Activated CD8-positive, alpha-beta memory T cell treated with anti-CD3 and anti-CD28 coated beads for 4 hours (primary cell): ENCODE measurements at places on chromosomes 1 and 21.

GRCh38 chr1:222462601-222463000 lies 85.3 kb downstream of the HHIPL2 start:
- no peak for DNase-seq

DNA sequence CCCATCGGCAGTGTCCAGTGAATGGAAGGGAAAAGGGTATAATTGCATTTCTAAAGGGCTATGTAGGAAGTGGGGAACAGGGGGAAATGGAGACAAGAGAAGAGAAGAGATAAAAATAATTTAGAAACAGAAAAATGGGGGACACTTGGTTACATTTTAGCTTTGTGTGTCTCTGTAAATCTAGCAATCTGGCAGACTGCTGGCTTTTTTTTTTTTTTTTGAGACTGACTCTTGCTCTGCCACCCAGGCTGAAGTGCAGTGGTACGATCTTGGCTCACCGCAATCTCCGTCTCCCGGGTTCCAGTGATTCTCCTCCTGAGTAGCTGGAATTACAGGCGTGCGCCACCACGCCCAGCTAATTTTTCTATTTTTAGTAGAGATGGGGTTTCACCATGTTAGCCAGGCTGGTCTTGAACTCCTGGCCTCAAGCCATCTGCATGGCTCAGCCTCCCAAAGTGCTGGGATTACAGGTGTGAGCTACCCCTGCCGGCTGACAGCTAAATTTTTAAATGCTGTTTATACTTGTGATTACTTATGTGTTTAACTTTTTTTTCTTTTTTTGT lies 53.4 kb downstream of the AGPAT3 start:
- no peak for DNase-seq

GRCh38 chr1:31897526-31898100 lies 40.6 kb downstream of the PTP4A2 start:
- DNase-seq = no peak

GRCh38 chr1:87151500-87152421 lies 176.9 kb upstream of the LMO4 start:
- no peak for DNase-seq

DNA sequence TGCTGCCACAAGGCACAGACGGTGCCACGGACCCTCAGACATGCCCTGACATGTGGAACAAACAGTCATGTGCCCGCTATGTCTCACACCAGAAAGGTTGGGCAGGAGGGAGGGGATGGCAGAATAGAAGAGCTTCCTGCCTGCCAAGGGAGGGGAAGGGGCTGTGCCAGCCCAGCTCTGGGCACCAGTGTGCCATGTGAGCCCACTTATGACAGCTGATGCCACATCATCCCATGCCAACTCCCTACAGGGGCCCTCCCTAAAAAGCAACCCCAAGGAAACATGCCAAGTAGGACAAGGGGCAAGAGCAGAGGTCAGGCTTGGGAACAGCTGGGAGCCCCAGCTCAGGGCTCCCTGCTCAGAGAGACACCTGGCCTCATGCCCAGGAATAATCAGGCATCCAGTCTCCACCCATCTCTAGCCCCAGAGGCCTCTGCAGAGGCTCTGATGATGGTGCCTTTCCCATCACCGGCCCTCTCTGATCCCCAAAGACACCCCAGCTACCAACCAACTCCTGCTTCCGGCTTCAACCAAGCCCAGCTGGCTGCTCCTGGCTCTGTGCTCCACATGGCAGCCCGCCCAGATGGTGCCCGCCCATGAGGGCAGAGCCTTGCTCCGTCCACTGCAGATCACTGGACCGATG lies 10.3 kb downstream of the ADGRB2 start:
- DNase-seq = no peak

- DNase-seq = no peak
These were observed 16.8 kb downstream of the VCAM1 start for GRCh38 chr1:100736324-100736723.

- DNase-seq = peak; percentile 10
These were observed 1.7 kb upstream of the VWA1 start for GRCh38 chr1:1433804-1434130.

GRCh38 chr21:33434770-33435360 lies 31.7 kb downstream of the IFNGR2 start:
- no peak for DNase-seq

- no peak for DNase-seq
These were observed 90.6 kb downstream of the SDCCAG8 start for GRCh38 chr1:243346468-243346867.

GRCh38 chr1:182359645-182360044 lies 31.9 kb downstream of the GLUL start:
- no peak for DNase-seq

DNA sequence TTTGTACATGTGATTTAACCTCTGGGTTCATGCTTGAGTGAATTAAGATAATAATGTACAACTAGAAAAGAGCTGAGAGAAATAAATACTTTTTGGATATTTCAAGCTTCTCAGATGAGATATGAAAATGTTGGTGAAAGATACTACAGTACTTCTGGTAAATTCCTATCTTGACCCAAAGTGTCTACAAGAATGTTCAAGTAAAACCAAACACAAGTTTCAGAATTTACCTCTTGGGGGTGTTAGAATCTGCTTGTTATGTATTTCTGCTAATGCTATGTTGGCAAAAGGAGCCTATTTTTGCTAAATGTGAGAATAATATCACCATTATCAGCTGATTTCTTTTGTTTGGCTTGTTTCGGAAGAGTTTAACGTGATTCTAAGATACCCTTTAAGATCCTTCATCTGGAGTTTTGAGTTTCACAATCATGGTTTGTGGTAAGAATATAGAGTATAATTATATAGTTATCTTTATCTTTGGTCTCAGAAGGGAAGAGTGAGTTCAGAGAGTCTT lies 388.5 kb downstream of the LMO4 start:
- no peak for DNase-seq

GRCh38 chr1:245652660-245653427 lies 498.1 kb downstream of the KIF26B start:
- no peak for DNase-seq

GRCh38 chr1:84000954-84001495 lies 2.1 kb upstream of the TTLL7 start:
- no peak for DNase-seq

GRCh38 chr21:26546446-26547097 lies 26.5 kb downstream of the CYYR1 start:
- no peak for DNase-seq

DNA sequence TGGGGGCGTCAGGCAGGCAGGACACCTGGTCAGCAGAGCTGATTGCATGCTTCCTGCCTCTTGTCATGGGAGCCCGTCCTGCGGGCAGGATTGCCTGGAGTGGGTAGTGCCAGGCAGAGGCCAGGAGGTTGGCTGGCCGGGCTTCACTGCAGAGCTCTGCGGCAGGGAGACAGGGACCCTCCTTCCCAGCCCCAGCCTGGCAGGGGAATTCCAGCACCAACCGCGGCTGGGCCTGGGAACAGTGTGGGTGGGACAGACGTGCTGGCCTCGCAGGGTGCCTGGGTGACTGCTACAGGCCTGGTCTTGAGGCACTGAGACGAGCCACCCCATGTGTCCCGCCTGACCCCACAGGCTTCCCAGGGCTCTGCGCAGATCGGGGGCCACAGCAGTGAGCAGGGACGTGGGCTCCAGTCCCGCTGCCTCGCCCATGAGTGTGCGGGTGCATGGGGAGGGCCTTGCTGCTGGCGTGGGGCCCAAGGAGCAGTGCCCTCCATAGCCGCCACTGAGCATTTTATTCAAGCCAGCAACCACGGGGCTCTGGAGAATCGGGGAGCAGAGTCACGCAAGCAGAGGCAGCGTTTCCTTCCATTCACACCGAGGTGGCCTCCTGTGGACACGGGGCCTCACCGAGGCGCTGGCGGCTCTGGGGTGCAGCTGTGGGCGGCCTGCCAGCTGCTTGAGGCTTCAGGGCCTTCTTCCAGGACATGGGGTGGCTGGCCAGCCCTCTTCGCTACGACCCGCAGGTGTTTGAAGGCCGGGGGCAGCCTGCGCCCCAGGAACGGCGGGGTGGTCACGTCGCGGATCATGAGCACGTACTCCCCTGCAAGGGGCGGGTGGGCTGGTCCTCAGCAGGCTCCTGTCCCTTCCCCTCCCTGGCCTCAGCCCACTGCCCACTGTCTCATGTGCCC lies 70.3 kb downstream of the MORN1 start:
- no peak for DNase-seq

DNA sequence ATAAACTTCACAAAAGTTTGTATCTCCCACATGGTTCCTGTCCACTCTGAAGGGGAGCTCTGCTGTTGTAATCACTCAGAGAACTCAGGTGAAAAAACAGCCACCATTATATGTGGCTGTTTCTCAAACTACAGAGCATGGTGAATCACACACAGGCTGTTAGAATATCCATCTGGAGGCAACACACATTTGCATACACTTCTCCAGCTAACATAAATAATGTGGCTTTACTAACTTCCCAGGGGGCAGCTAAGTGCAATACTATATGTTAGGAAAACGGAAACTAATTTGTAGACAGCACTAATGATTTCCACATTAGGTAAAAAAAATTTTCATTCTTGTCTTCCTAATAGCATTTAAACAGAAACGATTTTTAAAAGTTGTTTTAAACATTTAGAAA lies 49.3 kb downstream of the PTGFR start:
- no peak for DNase-seq

DNA sequence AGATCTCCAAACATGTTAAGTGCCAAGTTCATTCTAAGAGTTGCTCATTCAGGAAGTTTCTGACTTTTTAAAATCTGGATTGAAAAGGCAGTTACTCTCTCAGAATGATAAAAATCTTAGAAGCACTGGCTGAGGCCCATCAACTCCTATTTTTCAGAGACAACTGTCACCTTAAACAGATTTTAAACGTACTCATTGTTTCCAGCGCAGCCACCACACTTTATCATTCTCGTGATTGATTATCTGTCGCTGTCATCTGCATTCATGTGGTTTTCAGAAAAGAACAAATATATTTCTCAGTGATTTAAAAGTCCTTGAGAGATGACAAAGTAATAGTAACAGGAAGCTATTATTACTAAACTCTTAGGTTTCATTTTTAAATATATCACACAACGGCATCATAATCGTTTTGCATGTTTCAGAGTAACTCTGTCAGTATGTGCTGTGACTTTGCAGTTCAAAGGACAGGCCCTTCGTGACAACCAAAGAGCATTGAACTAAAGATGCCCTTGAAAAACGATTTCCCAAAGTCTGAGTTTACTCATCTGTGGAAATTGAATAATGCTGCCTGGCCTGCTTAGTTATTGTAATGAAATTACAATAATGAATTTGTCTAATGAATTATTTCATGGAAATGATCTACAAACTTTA lies 14.9 kb upstream of the KCNK1 start:
- no peak for DNase-seq

- no peak for DNase-seq
These were observed 152.3 kb downstream of the FCRL5 start for GRCh38 chr1:157399984-157400382.

DNA sequence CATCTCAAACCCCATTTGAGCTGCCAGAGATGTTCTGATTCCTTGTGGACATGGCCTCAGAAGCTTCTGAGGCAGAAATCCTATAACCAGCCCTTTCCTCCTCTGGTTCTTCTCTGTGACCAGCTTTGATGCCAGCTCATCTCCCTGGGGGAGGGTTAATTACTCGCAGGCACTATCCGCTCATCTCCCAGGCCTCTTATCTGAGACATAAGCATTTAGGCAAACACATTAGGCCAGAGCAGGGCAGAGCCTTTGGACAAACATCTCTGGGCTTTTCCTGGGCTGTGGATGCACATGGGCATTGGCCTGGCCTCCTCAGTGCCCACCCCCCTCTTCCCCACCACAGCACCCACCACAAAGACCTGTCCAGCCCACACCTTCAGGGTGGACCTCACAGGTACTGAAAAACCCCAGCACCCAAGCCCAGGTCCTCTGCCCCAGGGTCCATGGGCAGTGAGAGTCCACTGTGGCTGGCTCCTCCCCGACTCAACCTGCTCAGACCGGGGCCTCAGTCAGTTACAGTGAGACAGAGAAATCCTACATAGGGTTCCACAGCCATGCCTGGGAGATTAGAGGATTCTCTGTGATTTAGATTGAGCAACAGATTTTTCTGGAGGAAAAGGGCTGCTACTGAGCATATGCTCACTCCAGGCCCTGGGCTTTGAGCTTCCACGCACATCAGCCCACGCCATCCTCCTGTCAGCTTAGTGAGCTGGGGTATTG lies 26.9 kb downstream of the IGSF21 start:
- no peak for DNase-seq

DNA sequence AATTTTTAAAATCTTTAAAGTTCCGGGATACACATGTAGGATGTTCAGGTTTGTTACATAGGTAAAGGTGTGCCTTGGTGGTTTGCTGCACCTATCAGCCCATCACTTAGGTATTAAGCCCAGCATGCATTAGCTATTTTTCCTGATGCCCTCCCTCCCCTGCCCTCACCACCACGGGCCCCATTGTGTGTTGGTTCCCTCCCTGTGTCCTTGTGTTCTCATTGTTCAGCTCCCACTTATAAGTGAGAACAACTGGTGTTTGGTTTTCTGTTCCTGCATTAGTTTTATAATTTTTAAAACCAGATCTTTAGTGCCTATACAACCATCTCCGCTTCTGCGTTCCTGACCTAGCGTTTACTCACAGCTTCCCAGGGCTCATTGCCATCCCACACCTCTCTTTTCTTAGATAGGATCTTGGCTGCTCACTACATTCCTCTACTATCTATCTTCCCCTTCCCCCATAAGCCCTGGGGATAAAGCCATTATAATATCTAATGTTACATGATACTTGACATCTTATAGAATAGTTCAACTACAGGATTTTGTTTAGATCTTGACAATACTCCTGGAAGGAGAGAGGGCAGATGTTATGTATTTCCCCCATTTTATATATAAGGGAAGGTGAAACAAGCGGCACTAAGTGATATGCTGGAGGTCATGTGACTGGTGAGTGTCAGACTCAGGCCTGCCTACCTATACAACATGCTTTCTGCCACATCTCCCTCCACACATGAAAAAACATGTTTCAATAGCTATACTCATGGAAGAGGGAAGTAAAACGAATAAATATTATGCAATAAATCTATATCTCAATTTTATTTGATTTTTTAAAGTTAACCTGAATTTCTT lies 52.3 kb upstream of the DNAJC6 start:
- no peak for DNase-seq

DNA sequence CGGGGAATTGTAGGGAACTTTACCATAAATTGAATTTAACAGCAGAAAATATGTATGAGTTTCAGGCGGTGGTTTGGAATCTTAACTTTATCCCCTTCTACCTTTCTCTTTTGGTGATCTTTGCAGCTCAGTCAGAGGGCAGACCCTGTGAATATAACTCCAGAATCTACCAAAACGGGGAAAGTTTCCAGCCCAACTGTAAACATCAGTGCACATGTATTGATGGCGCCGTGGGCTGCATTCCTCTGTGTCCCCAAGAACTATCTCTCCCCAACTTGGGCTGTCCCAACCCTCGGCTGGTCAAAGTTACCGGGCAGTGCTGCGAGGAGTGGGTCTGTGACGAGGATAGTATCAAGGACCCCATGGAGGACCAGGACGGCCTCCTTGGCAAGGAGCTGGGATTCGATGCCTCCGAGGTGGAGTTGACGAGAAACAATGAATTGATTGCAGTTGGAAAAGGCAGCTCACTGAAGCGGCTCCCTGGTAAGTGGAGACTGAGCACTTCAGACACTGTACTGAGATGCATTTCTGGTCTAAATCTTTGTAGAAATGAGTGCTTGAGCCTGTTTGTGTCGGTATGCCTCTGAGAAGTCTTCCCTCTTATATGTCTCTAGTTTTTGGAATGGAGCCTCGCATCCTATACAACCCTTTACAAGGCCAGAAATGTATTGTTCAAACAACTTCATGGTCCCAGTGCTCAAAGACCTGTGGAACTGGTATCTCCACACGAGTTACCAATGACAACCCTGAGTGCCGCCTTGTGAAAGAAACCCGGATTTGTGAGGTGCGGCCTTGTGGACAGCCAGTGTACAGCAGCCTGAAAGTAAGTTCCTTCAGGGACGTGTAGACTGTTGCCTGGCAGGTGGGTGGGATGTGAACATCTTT lies 1.5 kb downstream of the CCN1 start:
- no peak for DNase-seq

GRCh38 chr1:210352575-210352974 lies 23.9 kb downstream of the HHAT start:
- DNase-seq = no peak
